ENCODE measurements at places on chromosomes 5 and 9. TPM values are rescaled to one million over a fixed set of nuclear protein-coding genes. Genes with fewer than 3 reads are reported as not detected.

- no peak for DNase-seq
These were observed 14.6 kb upstream of the PAM start for GRCh38 chr5:102740515-102740914.

GRCh38 chr9:93184432-93185265, 710 bp downstream of the WNK2 start:
- DNase-seq = no peak

The CER1 gene
- not detected for total RNA-seq

DNA sequence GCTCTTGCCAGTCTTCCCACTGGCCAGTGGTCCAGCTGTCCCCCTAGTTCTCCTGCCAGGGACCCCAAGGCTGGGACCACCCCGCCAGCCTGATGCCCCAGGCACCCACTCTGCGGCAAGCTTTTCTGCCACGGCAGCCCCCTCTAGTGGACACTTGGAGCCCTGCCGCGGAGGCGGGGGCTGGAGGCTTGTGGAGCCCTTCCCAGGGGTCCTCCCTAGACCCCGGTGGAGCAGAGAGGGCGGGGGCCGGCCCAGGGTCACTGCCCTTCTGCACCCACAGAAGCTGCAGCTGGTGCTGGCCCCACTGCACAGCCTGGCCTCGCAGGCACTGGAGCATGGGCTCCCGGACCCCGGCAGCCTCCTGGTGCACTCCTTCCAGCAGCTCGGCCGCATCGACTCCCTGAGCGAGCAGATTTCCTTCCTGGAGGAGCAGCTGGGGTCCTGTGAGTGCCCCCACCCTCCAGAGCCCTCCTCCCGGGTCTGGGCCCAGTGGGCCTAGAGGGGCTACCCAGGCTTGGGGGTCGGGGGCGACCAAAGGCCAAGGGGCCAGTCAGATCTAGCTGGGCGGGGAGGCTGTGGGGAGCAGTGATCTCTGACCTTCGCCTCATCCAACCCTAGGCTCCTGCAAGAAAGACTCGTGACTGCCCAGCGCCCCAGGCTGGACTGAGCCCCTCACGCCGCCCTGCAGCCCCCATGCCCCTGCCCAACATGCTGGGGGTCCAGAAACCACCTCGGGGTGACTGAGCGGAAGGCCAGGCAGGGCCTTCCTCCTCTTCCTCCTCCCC, 9.1 kb downstream of the EGFL7 start:
- no peak for DNase-seq

DNA sequence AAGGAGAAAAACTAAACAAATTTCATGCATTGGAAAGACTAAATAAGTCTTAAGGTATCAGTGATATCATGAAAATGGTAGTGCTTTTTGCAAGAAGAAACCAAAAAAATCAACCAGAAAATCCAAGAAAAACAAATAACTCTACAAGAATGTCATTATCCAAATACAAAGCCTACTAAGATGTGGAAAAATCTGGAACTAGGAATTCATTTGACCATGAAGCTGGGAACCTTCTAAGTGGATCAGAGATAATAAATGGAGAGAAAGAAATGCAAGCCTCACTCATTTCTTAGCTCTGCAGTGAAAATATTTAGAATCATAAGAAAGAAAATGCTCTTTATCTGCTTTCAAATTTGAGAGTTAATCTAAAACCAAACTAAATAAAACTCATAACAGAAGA, 51.3 kb downstream of the RASEF start:
- no peak for DNase-seq

GRCh38 chr5:6574537-6575245, 58.2 kb downstream of the NSUN2 start:
- DNase-seq = no peak
